ENCODE measurements at places on chromosomes 1 and 21.

- DNase-seq = no peak
These were observed 4.9 kb downstream of the PRKAB2 start for GRCh38 chr1:147167365-147167764.

DNA sequence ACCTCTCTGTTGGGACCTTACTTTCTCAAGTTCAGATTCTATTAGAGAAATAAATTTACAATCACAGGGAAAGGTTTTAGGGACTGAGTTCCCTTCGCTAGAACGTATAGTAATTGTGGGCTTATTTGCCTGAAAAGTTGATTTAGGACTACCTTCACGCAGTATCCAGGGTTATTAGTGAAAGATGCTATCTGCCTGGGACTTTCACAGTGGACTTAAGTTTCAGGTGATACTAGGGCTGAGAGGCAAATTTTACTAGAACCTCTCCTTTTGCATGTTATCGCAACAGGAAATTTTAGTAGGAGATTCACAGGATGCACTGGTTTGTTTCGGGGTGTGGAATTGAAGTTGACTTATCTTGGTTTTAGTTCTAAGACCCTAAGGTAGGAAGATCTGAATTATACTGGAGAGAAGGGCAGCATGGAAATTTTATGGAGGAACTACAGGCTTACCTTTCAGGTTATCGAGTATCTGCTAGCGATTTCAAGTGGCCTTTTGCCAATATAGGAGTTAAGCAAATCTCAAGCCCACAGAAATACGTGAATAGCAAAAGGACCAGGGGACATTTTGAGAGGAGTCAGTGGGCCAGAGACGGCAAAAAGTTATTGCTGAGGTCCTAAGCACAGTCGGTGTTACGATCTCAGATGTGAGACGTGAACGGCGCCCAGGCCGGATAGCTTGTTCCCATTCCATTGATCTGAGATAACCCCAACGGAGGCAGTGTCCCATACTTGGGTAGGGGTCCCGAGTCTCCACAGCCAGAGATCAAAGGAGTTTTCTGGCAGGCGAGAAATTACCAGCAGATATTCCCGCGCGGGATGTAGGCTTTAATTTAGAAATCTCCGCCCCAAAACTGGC, 723 bp upstream of the GNAI3 start:
- no peak for DNase-seq

GRCh38 chr1:61452176-61453035, 272.5 kb downstream of the TM2D1 start:
- no peak for DNase-seq

DNA sequence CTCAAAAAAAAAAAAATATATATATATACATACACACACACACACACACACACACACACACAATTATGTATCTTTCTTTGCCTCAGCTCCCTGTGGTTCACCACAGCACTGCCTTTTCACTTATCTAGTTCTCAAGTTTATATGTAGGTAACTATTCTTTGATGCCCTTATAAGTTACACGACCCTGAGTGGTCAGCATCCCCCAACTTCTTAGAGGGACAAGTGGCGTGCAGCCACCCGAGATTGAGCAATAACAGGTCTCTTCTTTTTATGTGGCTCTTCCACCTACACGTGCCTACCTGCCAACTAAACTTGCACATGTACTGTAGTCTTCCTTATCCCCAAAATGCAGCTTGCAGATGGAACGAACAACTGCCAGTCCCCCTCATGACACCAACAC, 120.8 kb downstream of the GABPA start:
- DNase-seq = no peak

DNA sequence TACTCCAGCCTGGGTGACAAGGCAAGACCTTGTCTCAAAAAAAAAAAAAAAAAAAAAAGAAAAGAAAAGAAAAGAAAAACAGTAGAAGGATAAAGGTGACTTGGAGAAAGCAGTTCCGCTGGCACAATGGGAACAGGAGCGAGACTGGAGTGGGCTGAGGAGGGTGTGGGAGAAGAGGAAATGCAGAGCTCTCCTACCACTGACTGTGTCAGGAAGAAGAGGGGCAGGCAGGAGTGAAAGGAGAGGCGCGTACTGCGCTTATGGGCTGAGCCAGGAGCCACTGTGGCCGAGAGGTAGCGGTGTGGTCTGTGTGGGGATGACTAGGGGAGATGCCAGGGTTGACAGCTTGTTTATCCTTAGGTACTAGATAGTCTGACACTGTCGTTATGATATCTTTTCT, 6.4 kb upstream of the PROK1 start:
- no peak for DNase-seq

GRCh38 chr1:50074931-50075330, 33.8 kb upstream of the ELAVL4 start:
- no peak for DNase-seq

DNA sequence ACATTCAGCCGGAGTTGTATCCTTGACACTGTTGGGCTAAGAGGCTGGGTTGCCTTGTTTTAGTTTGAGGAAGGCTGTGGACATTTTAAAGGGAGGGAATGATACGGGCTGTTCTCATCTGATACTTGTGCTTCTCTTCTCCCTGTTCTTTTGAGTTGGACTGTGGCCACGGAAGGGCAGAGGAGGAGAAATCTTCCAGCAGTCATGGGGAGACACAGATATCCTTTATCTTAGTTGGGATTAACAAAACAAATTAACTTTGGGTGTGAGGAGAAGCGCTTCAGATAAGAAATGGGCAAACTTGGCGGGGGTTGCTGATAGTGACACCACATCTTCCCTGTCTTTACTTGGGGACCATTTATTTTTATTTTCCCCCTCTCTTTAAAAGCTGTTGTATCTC, 138.8 kb downstream of the ROR1 start:
- no peak for DNase-seq

DNA sequence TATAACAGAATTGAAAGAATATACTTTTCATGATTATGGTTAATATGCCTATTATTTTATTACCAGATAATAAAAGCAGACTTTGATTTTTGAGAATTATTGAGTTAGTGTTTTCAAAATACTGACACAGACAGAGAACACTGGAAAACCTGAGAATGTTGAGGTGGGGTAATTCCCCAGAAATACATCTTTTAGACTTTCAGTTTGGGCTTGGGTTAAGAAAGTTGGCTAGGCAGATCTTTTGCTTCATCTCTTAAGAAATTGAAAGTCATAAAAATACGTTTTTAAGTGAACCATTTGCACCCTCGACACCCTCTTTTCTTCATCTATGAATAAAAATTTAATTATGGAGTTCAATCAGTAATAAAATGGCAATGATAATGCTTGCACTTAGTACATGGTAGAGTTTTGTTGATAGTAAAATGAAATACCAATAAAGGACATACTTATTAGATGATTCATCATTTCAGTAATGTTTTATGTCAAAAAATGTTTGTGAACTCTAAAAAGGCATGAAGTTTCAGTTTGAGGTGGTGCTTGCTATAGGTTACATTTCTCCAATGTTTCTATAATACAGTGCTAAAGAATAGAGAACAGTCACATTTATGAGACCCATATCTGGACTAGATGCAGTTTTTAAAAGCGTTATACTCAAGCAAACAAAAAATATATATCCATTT, 1.9 kb upstream of the SAMSN1 start:
- no peak for DNase-seq

DNA sequence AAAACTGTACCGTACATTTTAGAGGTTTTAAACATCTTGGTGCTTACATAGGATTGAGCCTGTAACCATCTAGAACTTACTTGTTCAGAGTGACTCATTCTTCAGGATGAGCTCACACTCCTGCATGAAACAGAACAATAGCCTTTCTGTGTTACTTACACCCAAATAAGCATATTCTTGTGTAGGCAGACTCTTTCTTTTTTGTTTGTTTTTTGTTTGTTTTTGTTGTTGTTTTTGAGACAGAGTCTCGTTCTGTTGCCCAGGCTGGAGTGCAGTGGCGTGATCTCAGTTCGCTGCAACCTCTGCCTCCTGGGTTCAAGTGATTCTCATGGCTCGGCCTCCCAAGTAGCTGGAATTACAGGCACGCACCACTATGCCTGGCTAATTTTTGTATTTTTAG, 3.8 kb upstream of the CA6 start:
- no peak for DNase-seq
